ENCODE measurements at places on chromosomes 16 and 17. TPM values are rescaled to one million over a fixed set of nuclear protein-coding genes. Genes with fewer than 3 reads are reported as not detected.

- DNase-seq, result no peak
Measured at GRCh38 chr17:50594128-50594823, 33.8 kb downstream of the CACNA1G start.

SLC9A5 gene
- total RNA-seq, result 0.61 TPM

TAC4 gene
- not detected for total RNA-seq

- DNase-seq, result no peak
Measured at GRCh38 chr16:28185696-28186095, 26.1 kb downstream of the XPO6 start.

DNA sequence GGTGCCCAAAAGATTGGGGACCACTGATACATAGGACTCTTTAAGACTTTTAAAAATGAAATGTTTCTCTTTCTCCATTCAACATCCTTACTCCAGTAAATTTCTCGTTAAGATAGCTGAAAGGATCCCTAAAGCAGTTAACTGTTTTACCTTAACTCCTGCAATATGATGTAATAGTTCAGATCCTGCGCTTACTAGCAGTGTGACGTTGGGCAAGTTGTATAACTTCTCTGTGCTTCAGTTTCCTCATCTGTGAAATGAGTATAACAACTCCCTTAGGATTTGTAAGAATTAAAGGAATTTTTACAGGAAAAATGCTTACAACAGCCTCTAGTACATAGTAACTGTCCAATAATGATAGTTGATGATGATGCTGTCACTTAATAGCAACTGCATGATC, 158.9 kb downstream of the TANC2 start:
- DNase-seq, result no peak

GRCh38 chr17:82696916-82697807, 1.3 kb downstream of the RAB40B start:
- DNase-seq, result peak; percentile 26

DNA sequence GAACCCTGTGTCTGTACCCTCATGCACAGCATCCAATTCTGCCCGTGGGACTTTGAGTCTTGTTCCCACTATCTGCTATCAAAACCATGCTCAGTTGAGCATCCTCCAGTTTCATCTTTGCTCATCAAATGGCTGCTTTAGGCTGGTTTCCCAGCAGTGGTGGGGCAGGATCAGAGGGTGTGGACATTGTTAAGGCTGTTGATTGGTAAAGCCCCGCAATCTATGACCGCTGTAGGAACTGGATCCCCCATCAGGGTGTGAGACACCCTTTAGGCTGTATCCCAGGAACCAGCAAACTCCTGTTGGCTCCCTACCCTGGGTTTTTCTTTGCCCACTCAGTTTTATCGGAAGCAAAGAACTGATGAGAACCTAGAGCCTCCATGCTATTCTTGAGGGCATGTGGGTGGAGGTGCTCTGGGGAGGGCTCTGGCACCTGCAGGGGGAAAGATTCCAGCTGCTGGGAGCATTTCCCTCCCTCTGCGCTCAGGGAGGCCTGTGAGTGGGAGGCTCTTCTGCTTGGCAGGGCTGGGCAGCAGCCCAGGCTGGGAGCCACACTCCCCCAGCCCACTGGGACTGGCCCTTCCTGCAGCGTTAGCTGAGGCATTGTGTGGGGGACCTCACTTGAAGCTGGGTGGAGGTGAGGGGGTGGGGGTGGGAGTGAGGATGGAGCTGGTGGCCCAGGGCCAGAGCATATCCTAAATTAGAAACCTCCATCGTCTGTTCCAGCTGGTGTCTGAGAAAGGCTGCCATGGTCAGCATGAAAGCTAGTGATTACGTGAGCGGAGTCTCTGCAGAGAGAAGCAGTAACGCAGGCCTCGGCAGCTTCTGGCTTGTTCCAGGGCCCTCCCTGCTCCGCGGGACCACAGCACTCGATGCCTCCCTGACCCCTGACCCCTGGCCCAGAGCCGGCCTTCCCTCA, 160.6 kb downstream of the IRF8 start:
- peak; percentile 40 for DNase-seq

KREMEN2 gene
- total RNA-seq, result 0.89 TPM

- no peak for DNase-seq
Measured at GRCh38 chr16:76294396-76295214, 17.4 kb downstream of the CNTNAP4 start.

DNA sequence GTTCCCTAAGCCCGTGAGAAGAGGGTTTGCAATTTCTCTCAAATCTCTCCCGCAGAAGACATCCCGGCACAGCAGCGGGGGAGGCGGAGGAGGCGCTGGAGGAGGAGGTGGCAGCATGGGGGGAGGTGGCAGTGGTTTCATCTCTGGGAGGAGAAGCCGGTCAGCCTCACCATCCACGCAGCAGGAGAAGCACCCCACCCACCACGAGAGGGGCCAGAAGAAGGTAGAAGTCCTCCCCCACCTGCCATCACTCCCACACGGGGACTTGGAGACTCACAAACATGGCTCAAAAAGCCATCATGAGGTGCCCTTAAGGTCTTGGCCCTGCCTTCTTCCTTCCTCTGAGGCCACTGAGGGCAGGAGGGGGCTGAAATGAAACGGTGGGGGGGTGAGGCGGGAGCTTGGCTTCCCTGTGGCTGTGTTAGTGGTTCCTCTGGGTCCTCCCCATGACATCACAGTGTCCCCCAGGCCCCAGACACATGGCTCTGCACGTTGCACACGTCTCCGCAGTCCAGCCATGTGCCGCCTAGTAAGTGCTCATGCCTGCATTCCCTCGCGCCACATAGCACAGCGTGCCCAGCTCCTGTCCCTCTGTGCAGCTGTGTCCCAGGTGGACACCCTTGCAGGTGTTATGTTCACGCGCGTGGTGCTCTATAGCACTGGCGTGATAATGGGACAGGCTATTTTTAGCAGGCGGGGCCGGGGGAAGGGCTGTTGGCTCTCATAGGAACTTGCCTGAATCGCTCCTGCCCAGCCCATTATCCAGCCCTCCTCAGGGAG, 6.9 kb downstream of the MLLT6 start:
- no peak for DNase-seq

DNA sequence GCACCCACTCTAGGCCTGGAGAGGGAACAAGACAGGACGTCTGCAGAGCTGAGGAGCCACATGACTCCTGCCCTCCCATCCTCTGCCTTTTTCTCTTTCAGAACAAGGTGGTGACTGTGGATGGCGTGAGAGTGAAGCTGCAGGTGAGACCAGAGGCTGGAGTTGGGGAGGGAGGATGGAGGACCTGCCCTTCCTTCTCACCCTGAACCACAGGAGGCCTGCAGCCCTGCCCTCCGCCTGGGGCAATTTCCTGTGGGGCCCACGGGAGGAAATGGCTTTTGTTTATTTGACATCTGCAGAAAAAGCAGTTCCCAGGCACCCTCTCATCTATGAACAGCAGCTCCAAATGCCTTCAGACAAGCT, 5.1 kb downstream of the RAB37 start:
- DNase-seq, result no peak

DNA sequence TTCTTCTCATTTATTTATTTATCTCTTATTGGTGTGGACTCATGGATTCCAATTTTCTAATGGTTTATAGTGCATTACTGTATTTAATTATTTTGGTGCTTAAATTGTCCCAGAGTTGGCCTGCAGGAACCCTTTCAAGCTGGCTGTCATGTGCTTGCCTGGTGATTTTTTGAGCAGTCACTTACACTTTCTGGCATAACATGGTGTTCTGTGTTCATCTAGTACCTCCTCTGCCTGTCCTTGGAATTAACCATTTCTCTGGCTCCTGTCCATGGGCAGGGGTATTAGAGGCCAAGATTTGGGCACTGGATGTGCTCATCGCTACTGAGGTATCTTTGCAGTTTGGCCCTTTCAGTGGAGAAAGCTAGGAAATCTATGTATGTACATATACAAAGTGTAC, 67.0 kb downstream of the CLEC16A start:
- DNase-seq, result no peak

- peak; percentile 63 for DNase-seq
Measured at GRCh38 chr16:84785843-84786581, 33.8 kb upstream of the CRISPLD2 start.

DNA sequence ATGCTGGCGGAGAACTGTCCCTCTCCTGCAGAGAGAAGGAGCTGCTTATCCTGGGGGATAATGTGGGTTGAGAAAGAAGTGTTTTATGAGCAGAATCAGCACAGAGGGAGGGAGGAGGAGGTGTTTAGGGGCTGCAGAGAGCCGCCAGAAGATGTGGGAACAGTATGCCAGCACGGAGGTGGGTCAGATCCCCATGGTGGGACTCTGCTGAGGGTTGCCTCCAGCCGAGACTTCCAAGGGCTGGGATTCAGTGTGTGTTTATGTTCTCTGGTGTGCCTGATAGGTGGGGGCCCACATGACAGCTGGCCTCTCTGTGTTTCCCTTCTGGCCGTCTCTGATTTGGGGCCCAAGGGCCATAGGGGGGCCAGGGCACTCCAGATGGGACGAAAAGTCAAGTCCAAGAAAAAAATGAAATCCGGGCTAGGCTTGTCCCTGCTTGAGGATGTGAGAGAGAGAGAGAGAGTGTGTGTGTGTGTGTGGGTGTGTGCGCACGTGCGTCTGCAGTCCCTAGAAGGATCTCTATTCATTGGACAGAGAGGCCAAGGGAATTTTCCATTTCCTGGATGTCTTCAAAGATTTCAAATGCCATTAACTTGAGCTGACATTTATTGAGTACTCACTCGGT, 21.6 kb downstream of the PRKCB start:
- DNase-seq, result no peak

GRCh38 chr17:63911657-63912100, 621 bp upstream of the CSHL1 start:
- DNase-seq, result no peak

DNA sequence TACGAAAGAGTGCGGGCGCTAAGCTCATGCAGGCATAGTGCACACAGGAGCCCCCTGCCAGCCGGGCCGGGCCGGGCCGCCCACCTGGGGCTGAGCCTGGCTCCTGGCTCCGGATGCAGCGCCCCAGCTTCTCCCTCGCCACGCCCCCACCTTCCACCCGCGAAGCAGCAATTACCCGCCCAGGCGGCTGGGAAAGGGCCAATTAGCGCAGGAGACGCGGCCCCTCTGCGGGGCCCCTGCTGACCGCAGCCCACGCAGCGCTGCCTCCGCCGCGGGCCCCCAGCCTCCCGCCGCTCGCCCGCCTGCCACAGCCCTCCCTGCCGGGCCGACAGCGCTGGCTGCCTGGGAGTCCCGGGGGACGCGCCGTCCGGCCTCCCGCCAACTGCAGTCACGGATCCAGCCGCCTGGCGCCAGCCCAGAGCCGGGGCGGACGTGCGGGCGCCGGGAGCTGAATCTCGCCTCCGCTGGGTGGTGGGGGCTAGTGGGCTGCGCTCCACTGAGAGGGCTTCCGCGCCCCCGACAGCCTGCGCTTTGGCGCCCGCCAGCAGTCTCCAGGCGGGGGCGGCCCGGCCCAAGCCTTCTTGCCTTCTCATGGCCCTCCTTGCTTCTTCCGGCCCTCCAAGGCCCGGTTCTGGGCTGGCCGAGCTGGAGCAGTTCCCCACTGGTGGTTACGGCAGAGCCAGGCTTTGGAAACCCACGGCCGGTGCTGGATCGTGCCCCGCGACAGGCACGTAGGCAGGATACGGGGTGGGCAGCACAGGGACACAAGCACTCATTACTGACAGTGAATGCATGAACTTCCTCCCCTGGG, 14.9 kb upstream of the CBFB start:
- peak; percentile 67 for DNase-seq

DNA sequence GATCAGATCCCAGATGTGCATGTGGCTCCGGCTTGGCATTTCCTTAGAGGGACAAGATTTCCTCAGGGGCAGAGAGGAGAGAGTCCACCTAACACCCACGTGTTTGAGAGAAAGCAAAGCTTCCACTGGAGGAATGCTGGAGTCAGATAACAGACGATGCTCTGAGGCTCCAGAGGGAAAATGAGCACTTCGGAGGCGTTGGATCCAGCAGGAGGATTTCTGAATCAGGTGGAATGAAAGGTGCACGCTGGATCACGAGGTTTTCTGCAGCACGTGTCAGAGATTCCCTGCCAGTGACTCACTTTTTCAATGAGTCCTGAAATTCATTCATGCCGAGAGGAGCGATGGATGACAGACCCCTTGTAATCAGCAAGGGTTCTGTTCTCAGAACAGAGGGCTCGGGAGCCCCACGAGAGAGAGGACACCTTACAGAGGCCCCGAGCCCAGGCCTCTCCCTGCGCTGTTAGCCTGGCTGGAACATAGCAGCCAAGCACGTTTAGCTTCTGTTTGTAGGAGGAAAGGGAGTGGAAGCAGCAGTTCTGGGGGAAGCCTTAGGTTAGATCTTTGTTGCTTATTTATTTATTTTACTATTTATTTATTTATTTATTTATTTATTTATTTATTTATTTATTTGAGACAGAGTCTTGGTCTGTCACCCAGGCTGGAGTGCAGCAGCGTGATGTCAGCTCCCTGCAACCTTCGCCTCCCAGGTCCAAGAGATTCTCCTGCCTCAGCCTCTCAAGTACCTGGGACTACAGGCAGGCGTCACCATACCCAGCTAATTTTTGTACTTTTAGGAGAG, 49.3 kb upstream of the JPH3 start:
- no peak for DNase-seq

KRT14 gene
- total RNA-seq, result 0.25 TPM

DNA sequence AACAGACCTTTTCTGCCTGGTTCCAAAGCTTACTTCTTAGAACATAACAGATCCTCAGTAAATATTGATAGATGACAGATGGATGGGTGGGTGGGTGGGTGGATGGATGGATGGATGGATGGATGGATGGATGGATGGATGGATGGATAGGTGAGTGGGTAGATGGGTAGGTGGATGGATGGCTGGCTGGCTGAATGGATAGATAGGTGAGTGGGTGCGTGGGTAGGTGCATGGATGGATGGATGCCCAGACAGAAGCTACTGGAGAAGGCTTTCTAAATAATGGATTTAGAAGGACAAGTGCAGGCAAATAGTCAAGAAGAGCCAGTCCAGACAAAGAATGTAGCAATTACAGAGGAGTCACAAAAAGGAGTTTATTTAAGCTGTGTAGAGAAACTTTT, 19.6 kb downstream of the SCNN1G start:
- no peak for DNase-seq

UTS2R gene
- total RNA-seq, result not detected

KRTAP4-6 gene
- not detected for total RNA-seq

- DNase-seq, result no peak
Measured at GRCh38 chr17:62871291-62871690, 63.2 kb upstream of the MARCHF10 start.

GRCh38 chr17:58207451-58207850, 11.6 kb downstream of the MKS1 start:
- DNase-seq, result no peak

DNA sequence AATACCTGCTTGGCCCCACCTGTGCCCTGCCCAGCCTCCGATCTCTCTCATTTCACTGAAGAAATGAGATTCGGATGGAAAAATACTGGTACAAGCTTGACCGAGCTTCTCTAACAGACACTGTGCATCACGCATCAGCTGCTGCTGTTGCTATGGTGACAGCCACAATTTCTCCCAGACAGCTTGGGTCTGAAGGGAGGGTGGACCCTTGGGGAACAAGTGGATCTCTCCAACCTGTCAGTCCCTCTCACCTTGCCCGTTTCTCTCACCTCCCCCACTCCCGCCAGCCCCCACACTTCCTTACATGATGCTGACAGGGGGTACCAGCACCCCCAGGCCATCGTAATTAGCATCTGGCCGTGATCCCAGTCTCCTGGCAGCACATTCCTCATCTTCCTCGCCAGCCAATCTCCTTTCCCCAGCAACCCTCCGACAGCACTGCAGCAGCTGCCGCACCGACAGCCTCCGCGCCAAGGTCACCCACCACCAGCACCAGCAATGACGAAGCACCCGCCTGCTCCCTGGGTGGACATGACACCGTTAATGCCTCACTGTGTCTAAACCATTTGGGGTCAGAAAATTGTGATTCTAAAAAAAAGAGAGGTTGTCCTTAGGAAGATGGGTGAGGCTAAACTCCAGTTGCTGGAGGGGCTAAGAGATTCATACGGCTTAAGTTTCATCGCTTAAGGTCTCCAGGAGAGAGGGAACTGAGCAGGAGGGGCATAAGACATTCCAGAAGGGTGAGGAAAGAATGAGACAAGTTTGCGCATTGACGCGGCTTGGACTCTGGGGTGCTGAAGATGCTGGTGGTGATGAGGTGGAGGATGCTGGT, 58.6 kb upstream of the TNRC6A start:
- peak; percentile 37 for DNase-seq

All from left colon (tissue), 2 donors.